ENCODE measurements at places on chromosomes 12 and 14.

- H3K4me1 ChIP-seq: peaks cover 5% of the 10 kb centered on the region
- peak; percentile 74 for DNase-seq
- no peak overlapping the region for H3K27ac ChIP-seq
- no peaks in the 10 kb centered on the region for H3K36me3 ChIP-seq
- no peak overlapping the region for H3K4me3 ChIP-seq
- no peaks in the 10 kb centered on the region for H3K27me3 ChIP-seq
Measured at GRCh38 chr14:94689218-94689984, 77.2 kb downstream of the SERPINA3 start.

- no peaks in the 10 kb centered on the region for H3K27me3 ChIP-seq
- H3K4me1 ChIP-seq: no peaks in the 10 kb centered on the region
- H3K36me3 ChIP-seq: no peaks in the 10 kb centered on the region
- no peak overlapping the region for H3K27ac ChIP-seq
- no peak for DNase-seq
- no peak overlapping the region for H3K4me3 ChIP-seq
Measured at GRCh38 chr12:65999564-66000280, 130.8 kb downstream of the LLPH start.

DNA sequence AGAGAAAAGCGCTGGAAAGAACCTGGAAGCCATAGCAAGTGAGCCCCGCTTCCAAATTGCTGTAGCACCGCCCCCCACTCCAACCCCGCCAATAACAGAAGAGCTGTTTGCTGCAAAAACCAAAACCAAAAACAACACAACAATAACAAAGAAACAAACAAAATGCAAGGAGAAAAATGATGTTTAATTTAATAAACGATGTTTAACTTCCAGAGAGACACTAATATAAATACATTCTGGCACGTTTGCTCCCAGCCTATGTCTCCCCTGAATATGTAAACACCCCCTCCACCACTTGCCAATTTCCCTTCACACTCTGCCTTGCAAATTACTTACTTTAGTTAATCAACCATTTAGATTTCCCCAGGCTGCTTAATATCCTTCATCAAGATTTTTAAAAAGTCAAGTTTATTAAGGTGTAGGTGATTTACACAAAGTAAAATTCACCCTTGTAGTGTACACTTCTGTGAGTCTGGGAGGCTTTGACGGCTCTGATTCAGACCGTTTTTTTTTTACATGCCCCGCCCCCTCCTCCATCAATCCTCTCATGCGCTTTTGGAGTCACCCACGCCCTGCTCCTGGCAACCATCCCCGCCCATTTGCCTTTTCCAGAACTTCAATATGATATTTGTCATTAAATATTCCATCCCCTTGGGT is 482 bp upstream of the IFI27L2 start:
- H3K27ac ChIP-seq: no peak overlapping the region
- H3K27me3 ChIP-seq: no peaks in the 10 kb centered on the region
- H3K4me1 ChIP-seq: no peaks in the 10 kb centered on the region

- H3K36me3 ChIP-seq: no peaks in the 10 kb centered on the region
- H3K4me3 ChIP-seq: no peak overlapping the region
- H3K4me1 ChIP-seq: no peaks in the 10 kb centered on the region
- no peaks in the 10 kb centered on the region for H3K27me3 ChIP-seq
- H3K27ac ChIP-seq: no peak overlapping the region
Measured at GRCh38 chr12:131599190-131600159, 111.4 kb upstream of the SFSWAP start.

DNA sequence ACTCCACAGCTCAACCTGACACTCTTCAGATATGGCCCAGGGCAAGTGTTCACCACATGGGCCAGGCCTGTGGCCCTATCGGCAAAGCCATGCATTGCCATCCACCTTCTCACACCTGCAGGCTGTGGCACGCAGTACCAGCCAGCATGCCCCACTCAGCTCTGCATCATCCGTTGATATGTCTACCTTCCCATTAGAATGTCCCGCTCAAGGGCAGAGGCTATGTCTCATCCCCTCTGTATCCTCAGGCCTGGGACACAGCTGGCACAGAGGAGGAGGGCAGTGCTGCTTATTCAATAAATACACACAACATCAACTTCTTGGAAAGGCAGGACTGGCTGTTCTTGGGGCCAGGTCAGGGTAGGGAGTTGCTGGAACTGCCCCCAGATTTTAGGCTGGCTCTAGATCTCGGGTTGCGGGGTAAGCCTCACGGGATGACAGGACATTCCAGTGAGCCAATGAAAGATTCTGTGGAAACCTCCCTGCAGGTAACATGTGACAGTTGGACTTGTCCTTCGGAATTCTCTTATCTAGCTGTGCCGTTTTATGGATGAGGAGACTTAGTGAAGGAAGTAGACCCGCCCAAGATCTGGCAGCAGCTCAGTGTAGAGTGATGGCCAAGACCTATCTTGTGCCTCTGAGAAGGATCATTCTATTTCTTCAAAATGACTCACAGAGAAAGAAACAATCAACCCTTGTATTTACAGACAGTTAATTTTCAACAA is 25.6 kb downstream of the SYNE3 start:
- H3K27me3 ChIP-seq: no peaks in the 10 kb centered on the region
- H3K27ac ChIP-seq: no peak overlapping the region
- no peak overlapping the region for H3K4me3 ChIP-seq
- H3K36me3 ChIP-seq: no peaks in the 10 kb centered on the region
- no peaks in the 10 kb centered on the region for H3K4me1 ChIP-seq

- peaks cover 2% of the 10 kb centered on the region for H3K4me1 ChIP-seq
- no peak overlapping the region for H3K4me3 ChIP-seq
- H3K36me3 ChIP-seq: peaks cover 17% of the 10 kb centered on the region
- DNase-seq: no peak
Measured at GRCh38 chr14:90403065-90403464, 6.2 kb downstream of the CALM1 start.

GRCh38 chr12:54352891-54353874 is 11.1 kb downstream of the GPR84 start:
- no peaks in the 10 kb centered on the region for H3K27me3 ChIP-seq
- peak overlapping the region; percentile 31 for H3K27ac ChIP-seq
- H3K4me1 ChIP-seq: peaks cover 36% of the 10 kb centered on the region
- H3K36me3 ChIP-seq: peaks cover 5% of the 10 kb centered on the region
- no peak overlapping the region for H3K4me3 ChIP-seq
- no peak for DNase-seq

- no peak overlapping the region for H3K4me3 ChIP-seq
- no peak overlapping the region for H3K27ac ChIP-seq
- no peaks in the 10 kb centered on the region for H3K36me3 ChIP-seq
- H3K4me1 ChIP-seq: peaks cover 17% of the 10 kb centered on the region
- DNase-seq: no peak
Measured at GRCh38 chr14:24695265-24696241, 61.6 kb upstream of the GZMB start.

DNA sequence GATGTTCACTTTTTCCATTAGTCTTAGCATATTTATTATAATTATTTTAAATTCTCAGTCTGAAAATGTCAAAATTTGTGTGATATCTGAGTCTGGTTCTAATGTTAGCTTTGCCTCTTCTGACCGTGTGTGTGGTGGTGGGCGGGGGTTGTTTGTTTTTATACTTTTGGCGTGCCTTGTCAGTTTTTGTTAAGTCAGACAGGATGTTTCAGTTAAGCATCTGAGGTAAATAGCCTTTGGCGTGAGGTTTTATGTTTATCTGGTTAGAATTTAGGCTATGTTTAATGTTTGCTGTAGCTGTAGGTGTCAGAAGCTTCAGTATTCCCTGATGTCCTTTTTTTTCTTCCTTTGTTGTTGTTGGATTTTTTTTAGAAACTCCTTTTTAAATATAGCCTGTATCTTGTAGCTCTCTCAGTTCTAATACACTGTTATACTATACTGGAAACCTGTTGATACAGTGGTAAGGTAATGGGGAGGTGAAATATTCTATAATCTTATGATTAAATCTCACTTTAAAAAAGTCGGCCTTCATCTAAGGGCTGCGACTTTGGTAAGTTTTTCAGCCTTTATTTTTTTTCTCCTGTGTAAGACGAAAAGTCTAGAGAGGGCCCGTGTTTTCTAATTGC is 111.6 kb downstream of the SCAF11 start:
- DNase-seq: no peak
- H3K27me3 ChIP-seq: no peaks in the 10 kb centered on the region
- H3K4me1 ChIP-seq: peaks cover 5% of the 10 kb centered on the region
- no peaks in the 10 kb centered on the region for H3K36me3 ChIP-seq
- H3K27ac ChIP-seq: peak overlapping the region; percentile 23
- no peak overlapping the region for H3K4me3 ChIP-seq

- H3K4me1 ChIP-seq: peaks cover 5% of the 10 kb centered on the region
- no peak overlapping the region for H3K4me3 ChIP-seq
- H3K27ac ChIP-seq: no peak overlapping the region
- H3K27me3 ChIP-seq: no peaks in the 10 kb centered on the region
- DNase-seq: no peak
Measured at GRCh38 chr12:76879710-76880518, 1.1 kb upstream of the CSRP2 start.

- no peak overlapping the region for H3K27ac ChIP-seq
- H3K27me3 ChIP-seq: no peaks in the 10 kb centered on the region
- DNase-seq: no peak
- H3K4me1 ChIP-seq: peaks cover 3% of the 10 kb centered on the region
- no peaks in the 10 kb centered on the region for H3K36me3 ChIP-seq
Measured at GRCh38 chr12:6786416-6787094, 2.8 kb upstream of the CD4 start.

GRCh38 chr12:6180268-6181051 is 19.7 kb upstream of the CD9 start:
- H3K4me3 ChIP-seq: no peak overlapping the region
- peaks cover 6% of the 10 kb centered on the region for H3K4me1 ChIP-seq
- DNase-seq: no peak
- H3K36me3 ChIP-seq: no peaks in the 10 kb centered on the region
- no peaks in the 10 kb centered on the region for H3K27me3 ChIP-seq
- H3K27ac ChIP-seq: no peak overlapping the region

- no peak for DNase-seq
- H3K4me1 ChIP-seq: peaks cover 26% of the 10 kb centered on the region
- H3K27me3 ChIP-seq: no peaks in the 10 kb centered on the region
Measured at GRCh38 chr12:89351489-89352241, 636 bp downstream of the DUSP6 start.

DNA sequence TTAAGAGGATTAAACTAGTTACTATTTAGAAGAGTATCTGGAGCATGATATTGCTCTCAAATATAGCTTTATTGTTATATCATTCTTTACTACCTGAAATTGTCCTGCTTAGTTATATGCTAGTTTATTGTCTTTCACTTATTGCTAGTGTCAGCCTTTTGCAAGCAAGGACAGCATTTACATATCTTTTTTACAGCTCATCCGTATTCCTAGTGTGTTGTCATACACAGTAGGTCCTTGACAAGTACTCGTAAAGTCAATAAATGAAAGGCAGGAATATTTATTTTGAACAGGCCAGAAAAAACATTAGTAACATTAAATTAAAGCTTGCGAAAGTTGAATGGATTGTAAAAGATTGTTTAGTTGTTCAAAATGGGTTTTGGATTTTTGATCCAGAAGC is 35.0 kb downstream of the CRADD start:
- no peaks in the 10 kb centered on the region for H3K27me3 ChIP-seq
- no peak for DNase-seq
- no peaks in the 10 kb centered on the region for H3K4me1 ChIP-seq
- no peak overlapping the region for H3K4me3 ChIP-seq

DNA sequence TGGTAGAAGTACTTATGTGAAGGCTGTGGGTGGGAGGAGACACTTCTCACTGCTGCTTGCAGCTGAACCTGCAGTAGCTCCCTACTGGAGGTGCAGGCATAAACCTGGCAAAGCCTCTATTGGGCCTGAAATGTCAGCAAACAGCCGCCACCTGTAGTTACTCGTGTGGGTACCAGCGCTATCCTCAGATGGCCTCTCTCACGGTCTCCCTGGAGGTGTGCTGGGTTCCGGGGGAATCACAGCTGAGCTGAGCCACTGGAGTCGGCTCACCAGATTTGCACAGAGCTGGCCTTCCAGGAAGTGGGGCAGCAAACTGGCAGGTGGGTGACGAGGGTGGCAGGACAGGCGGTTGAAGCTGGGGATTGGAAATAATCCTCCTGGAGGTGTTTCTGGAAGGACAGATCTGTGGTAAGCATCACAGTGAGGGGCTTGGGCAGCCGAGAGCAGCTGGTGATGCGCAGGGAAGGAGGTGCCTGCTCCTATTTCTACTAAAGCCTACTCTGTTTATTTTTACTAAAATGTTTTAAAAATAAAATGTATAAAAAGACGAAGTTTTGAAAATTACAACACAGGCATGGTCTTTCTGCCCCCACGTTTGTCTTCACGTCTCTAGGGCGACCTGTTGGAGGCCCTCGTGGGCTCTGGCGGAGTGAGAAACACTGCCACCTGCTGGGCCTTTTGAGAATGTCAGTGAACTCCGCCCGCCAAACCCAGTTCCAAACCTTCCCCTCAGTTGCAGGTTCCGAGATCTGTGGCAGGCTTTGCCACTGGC is 67.8 kb upstream of the PLEKHG3 start:
- peak; percentile 82 for DNase-seq
- H3K36me3 ChIP-seq: no peaks in the 10 kb centered on the region
- no peak overlapping the region for H3K27ac ChIP-seq
- no peaks in the 10 kb centered on the region for H3K27me3 ChIP-seq
- H3K4me1 ChIP-seq: peaks cover 2% of the 10 kb centered on the region

GRCh38 chr12:12127304-12127703 is 56.6 kb downstream of the BCL2L14 start:
- no peak overlapping the region for H3K27ac ChIP-seq
- no peak overlapping the region for H3K4me3 ChIP-seq
- H3K36me3 ChIP-seq: peaks cover 4% of the 10 kb centered on the region

GRCh38 chr12:55737581-55738122 is 5.3 kb upstream of the GDF11 start:
- DNase-seq: peak; percentile 58
- no peaks in the 10 kb centered on the region for H3K36me3 ChIP-seq
- peaks cover 3% of the 10 kb centered on the region for H3K4me1 ChIP-seq
- H3K27ac ChIP-seq: peak overlapping the region; percentile 46
- H3K4me3 ChIP-seq: no peak overlapping the region
- no peaks in the 10 kb centered on the region for H3K27me3 ChIP-seq

DNA sequence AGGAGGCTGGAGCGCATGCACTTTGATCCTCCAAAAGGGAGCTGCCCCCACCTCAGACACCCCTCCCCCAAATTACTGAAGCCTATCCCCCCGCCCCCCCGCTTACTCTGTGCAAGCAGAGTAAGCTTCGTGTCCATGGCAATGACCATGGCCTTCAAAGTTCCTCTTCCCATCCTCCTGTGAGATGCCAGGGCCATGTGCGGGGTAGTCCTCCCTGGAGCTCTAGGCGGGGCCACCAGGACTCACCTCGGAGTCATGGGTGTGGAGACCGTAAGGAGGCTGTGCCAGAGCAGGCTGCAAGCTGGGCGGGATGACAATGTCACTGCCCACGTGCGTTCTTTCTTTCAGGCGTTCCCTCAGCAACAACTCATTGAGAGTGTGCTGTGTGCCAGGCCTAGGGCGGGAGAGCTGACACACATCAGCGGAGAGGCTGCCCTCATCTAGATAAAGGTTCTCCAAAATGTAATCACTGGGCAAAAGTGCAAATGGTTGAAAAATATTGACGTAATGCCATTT is 66.8 kb downstream of the C14orf132 start:
- no peak overlapping the region for H3K4me3 ChIP-seq
- no peaks in the 10 kb centered on the region for H3K36me3 ChIP-seq
- no peaks in the 10 kb centered on the region for H3K27me3 ChIP-seq
- no peak for DNase-seq
- no peak overlapping the region for H3K27ac ChIP-seq
- no peaks in the 10 kb centered on the region for H3K4me1 ChIP-seq
